ENCODE measurements at places on chromosomes 5 and 9. TPM values are rescaled to one million over a fixed set of nuclear protein-coding genes. Genes with fewer than 3 reads are reported as not detected.

DNA sequence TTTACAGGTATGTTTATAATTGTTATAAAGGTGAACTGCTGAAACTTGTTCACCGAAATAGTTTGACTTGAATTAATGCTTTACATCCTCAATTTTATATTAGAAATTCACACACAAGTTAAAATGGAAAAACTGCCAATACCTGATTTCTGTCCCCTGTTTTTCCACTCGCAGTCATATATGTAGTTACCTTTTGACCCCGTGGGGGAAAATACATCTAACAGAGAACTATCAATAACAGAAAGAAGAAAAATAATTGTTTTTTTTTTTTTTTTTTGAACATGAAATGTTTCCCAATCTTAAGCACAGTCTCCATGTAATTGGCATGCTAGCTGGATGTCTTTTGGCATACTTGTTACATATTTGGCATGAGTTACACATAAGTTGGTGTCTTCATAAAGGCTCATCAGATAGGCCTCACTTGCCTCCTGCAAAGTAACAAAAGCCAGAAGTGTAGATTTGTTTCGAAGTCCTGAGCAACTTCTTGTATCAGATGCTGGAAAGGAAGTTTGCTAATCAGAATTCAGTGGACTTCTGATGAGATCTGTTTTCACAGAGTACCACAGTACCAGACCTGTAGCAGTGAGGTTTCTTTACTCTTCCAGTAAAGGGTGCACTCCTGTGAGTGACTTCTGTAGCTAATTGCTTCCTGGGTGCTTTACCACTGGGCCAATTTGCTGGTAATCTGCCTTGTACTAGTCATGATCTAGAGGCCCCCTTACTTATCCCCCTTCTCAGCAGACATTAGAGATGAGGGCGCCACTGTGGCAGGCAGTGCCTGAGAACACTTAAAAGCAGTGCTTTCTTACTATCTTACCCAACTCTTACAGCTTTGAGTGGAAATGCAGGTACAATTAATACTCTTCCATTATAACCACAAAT is 36.2 kb upstream of the CXXC5 start:
- no peak overlapping the region for H3K27ac ChIP-seq
- no peak overlapping the region for H3K4me3 ChIP-seq
- H3K4me1 ChIP-seq: peaks cover 9% of the 10 kb centered on the region
- H3K27me3 ChIP-seq: no peaks in the 10 kb centered on the region
- H3K36me3 ChIP-seq: peaks cover 9% of the 10 kb centered on the region

SPATA31E1 gene
- total RNA-seq: not detected

GRCh38 chr5:57324861-57325260 is 151.0 kb downstream of the GPBP1 start:
- no peaks in the 10 kb centered on the region for H3K27me3 ChIP-seq
- H3K4me3 ChIP-seq: no peak overlapping the region
- no peak overlapping the region for H3K27ac ChIP-seq
- no peaks in the 10 kb centered on the region for H3K4me1 ChIP-seq
- H3K36me3 ChIP-seq: no peaks in the 10 kb centered on the region

PCDHGB5 gene
- 0.27 TPM for total RNA-seq

DNA sequence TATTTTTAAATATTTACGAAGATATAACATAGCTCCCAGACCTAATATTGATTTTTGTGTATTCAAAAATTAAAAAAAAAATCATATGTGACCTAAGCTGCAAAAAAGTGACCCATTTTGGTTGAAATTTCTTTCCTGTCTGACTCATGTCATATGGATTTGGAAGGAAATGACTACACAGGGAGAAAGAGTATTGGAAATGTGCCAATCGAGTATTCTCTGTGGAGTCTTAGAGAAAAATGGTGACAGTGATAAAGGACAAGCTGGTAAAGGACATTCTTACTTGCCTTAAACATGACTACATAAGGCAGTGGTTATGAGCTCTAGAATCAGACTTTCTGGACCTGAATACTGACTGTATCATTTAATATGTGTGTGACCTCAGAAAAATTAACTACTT is 262.9 kb upstream of the PTPRD start:
- H3K36me3 ChIP-seq: no peaks in the 10 kb centered on the region
- no peaks in the 10 kb centered on the region for H3K4me1 ChIP-seq
- H3K4me3 ChIP-seq: no peak overlapping the region

GRCh38 chr5:166509085-166509484 is 1782.4 kb upstream of the WWC1 start:
- no peaks in the 10 kb centered on the region for H3K36me3 ChIP-seq
- H3K4me1 ChIP-seq: no peaks in the 10 kb centered on the region
- no peak overlapping the region for H3K27ac ChIP-seq
- no peak for DNase-seq
- H3K27me3 ChIP-seq: no peaks in the 10 kb centered on the region

GRCh38 chr5:61811052-61811451 is 479.0 kb downstream of the ZSWIM6 start:
- no peak overlapping the region for H3K4me3 ChIP-seq
- no peaks in the 10 kb centered on the region for H3K4me1 ChIP-seq
- DNase-seq: no peak
- no peak overlapping the region for H3K27ac ChIP-seq
- H3K36me3 ChIP-seq: no peaks in the 10 kb centered on the region

GRCh38 chr5:40770764-40771163 is 15.0 kb upstream of the TTC33 start:
- peaks cover 16% of the 10 kb centered on the region for H3K36me3 ChIP-seq
- H3K4me3 ChIP-seq: no peak overlapping the region
- DNase-seq: no peak
- no peaks in the 10 kb centered on the region for H3K27me3 ChIP-seq
- H3K27ac ChIP-seq: no peak overlapping the region

SPATA31C1 gene
- not detected for total RNA-seq

PCDHGB2 gene
- 0.33 TPM for total RNA-seq

TAF1L gene
- not detected for total RNA-seq

SLC30A5 gene
- 67.0 TPM for total RNA-seq

DNA sequence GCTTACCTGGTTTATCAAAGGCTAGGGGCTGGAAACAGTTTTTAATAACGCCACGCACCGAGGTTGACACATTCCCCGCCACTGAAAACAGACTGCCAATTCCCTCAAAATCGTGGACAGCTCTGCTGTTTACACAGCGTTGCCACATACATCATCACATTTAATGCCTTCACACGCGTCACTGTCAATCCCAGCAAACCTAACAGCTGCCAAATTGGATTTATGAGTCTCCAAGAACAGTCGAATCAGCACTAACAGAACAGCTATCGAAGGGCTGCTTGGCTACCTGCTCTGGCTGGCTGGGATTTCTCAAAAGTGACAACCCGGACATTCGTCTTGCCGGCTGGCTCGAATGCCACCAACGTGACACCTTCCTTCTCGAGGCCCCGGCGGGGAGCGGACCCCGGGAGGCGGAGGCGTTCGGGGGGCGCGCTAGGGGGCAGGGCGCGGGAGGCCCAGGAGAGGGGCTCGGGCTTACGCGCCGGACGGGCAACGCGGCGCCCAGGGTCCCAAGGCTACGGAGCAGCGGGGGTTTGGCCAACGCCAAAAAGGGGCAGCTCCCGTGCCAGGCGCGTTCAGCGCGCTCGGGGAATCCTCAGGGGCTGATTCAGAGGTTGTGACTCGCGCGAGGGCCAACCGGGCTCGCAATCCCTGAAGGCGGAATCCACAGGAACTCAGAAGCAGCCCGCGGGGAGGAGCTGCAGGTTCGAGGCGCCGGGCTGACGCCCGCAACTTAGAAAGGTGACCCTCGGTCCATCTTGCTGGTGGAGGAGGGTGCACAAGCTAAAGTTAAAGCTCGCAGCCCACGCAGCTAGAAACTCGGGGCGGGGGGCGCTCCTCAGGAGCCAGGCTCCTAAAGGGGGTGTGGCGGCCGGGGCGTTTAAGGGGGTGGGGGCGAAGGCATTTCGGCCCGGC is 1.2 kb downstream of the CDC14B start:
- no peaks in the 10 kb centered on the region for H3K36me3 ChIP-seq
- H3K27me3 ChIP-seq: peaks cover 21% of the 10 kb centered on the region
- no peaks in the 10 kb centered on the region for H3K4me1 ChIP-seq
- no peak overlapping the region for H3K4me3 ChIP-seq
- no peak for DNase-seq

GRCh38 chr5:126002222-126002897 is 420.8 kb upstream of the GRAMD2B start:
- no peaks in the 10 kb centered on the region for H3K27me3 ChIP-seq
- no peak overlapping the region for H3K4me3 ChIP-seq
- H3K4me1 ChIP-seq: no peaks in the 10 kb centered on the region
- no peak overlapping the region for H3K27ac ChIP-seq
- H3K36me3 ChIP-seq: no peaks in the 10 kb centered on the region

DNA sequence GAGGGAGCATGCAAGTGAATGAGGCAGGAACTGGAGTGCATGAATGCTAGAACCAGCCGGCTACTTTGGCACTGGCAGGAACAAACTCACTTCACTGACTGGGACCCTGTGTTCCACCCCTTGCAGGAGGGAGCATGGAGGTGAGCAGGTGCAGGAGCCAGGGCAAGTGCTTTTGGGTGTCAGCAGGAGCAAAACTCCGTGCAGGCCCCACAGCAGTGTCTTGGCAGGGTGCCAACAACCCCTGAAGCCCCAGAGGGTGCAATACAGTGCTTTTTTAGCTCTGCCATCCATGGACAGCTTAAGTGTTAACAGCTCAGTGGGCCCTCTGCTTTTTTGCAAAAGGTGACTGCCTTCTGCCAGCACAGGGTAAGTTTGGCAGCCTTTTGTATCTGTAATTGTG is 245.8 kb upstream of the PCSK5 start:
- no peaks in the 10 kb centered on the region for H3K4me1 ChIP-seq
- H3K4me3 ChIP-seq: no peak overlapping the region
